ENCODE measurements at places on chromosomes 1 and 21.
A peak's percentile ranks its signal among the peaks of the same experiment; 100 is the strongest.

DNA sequence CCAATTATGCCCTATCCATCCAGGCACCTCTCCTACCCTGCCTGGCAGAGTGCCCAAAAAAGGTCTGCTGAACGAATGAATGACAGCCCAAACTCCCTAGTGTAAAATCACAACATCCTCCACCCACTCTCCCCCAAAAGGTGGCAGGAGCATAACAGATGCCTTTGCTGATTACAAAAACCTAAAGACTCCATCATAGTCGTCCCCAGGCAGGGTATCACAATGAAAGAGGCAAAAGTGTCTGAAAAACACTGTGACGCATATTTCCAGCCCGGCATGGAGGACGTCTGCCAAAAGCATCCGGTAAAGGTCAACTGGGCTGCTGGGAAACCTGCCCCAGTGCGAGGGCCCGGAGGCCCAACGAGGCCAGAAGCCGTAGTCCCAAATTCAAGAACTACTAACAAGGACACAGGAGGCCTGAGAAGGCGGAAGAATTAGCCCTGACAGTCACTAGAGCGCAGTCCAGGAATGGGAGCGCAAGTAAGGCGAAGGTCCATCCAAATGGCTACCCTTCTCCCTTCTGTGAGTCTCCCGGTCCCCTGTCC lies 576 bp downstream of the SMIM12 start:
- no peak for DNase-seq

DNA sequence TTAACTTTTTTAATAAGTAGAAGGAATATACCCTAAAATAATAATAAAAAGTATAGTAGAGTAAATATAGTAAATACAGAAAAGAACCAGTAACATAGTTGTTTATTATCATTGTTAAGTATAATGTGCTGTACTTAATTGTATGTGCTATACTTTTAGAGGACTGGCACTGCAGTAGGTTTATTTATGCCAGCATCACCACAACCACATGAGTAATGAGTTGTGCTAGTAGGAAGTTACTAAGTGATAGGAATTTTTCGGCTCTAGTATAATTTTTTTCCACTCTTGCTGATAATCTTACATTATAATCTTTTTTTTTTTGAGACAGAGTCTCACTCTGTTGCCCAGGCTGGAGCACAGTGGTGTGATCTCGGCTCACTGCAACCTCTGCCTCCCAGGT lies 71.6 kb downstream of the IVNS1ABP start:
- no peak for DNase-seq

GRCh38 chr21:38280454-38280853 lies 23.7 kb downstream of the KCNJ15 start:
- no peak for DNase-seq

- no peak for DNase-seq
These were observed 36.8 kb downstream of the MAP10 start for GRCh38 chr1:232841823-232842565.

DNA sequence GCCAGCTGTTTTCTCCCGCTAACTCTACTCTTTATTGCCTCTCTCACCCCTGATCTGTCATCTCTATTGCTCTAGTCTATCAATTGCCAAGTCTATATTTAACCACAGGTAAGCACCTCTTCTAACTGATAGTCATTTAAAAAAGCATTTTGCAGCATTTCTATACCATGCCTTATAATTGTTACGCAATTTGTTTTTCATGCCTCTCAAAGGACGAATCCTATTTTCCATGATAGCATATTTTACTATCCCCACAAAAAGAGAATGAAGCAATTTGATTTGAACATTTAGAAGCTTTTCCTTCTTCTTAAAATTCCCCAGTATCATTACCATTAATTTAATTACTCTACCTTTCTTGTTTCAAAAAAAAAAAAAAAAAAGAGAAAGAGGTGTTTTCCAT lies 432.8 kb upstream of the ZP4 start:
- DNase-seq = no peak

- no peak for DNase-seq
These were observed 463.9 kb upstream of the PROX1 start for GRCh38 chr1:213523781-213524398.

DNA sequence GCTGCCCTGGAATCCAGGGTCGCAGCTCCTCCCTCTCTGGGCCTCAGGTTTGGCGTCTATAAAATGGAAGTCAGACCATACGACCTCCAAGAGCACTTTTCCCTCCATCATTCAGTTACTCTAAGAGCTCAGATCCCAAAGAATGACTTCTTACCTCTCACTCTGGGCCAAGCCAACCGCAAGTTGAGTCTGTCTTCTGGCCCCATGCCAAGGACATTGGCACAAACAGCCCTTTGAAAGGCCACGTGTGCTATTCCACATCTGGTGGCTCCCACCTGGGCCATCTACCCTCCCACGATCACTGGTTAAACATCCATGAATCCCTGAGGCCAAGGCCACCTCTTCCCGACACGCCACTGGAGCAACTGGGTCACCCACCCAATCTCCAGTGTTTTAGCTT lies 12.4 kb downstream of the SLC2A7 start:
- DNase-seq = no peak

DNA sequence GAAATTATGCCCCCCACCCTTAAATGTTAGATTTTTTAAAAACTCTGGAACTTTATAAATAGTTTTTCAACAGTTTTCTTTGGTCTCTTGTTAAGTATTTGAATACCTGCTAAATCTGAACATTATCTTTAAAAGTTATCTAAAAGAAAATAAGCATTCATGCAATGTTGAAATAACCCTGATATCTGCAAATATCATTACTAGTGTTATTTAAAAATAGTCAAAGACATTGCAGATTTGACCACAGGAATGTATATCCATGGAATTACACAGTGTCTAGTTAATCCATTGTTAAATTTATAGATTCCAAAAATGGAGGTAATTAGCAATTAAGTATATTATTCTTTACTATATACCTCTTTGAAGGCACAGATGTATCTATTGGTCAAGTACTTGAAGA lies 42.0 kb downstream of the PRRX1 start:
- DNase-seq = no peak

DNA sequence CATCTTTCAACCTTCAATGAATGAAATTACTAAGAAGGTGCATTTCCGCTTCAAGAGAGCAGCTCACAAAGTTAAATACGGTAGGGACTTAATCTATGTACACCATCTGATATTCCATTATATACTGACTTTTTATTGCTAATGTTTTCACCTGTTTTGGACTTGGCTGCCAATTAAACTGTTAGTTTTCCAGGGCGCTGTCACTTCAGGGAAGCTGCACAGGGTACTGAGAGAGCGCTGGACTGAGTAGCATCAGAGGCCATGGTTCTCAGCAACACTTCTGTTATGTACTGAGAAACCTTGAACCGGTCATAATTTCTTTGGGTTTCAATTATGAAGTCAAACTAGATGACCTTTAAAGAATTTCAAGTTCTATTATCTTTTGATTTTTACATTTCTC lies 8.2 kb downstream of the SSX2IP start:
- DNase-seq = no peak

DNA sequence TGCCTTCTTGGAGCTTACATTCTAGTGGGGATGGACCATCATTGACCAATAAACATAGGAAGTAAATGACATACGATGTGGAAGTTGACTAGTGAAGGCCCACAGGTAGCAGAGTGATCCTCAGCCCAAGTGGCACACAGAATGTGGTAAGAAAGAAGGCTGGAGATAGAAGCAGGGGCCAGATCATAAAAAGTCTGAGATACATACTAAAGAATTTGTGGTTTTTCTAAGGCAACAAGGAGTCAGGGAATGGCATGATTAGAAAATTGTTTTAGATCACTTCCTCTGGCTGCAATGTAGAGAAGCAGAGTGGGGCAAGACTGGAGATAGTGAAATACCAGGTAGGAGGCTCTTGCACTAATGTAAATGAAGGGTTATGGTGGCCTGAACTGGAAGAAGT lies 154.0 kb downstream of the VPS13D start:
- DNase-seq = no peak

DNA sequence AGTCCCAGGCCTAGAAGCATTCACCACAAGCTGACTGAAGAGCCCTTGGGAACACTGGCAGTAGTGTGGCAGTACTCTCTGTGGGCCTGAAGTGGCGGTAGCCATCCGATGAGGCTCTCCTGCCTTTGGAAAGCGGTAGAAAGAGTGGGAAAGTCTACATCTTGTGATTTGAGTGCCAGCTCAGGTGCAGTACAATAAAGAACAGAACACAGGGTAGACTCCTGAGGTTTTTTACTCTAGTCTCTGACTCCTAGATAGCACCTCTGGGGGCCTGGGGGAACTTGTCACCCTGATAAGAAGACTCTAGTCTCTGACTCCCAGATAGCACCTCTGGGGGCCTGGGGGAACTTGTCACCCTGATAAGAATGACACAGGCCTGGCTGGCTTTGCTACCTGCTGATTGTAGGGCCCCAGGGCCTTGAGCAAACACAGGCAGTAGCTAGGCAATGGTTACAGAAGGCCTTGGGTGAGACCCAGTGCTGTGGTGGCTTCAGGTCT lies 18.0 kb upstream of the IL20 start:
- no peak for DNase-seq

GRCh38 chr1:76247261-76247852 lies 172.8 kb downstream of the ST6GALNAC3 start:
- no peak for DNase-seq

- DNase-seq = no peak
These were observed 124.1 kb downstream of the POU2F1 start for GRCh38 chr1:167344615-167345385.

- DNase-seq = no peak
These were observed 879 bp upstream of the WLS start for GRCh38 chr1:68233202-68233601.

DNA sequence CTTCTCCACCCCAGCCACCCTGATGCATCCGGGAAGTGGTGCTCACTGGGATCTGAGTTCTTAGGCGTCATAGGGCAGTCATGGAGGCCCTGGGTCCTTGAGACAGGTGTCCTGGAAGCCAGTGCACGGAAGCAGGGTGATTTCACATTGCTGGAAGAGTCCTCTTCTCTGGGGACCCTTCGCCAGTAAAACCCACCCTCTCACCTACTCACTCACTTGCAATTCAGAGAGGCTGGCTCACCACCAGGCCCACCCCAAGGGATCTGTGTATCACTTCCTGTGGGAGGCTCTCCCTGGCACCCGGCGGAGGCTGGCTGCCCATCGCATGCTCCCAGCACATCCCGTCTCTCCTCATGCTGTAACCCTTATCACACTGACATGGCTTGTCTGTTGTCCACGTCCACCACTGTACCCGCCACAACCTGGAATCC lies 40.2 kb upstream of the EPS8L3 start:
- no peak for DNase-seq

- DNase-seq = no peak
These were observed 15.4 kb upstream of the ADAR start for GRCh38 chr1:154623358-154623757.

GRCh38 chr1:186286615-186287315 lies 88.3 kb downstream of the TPR start:
- DNase-seq = no peak

DNA sequence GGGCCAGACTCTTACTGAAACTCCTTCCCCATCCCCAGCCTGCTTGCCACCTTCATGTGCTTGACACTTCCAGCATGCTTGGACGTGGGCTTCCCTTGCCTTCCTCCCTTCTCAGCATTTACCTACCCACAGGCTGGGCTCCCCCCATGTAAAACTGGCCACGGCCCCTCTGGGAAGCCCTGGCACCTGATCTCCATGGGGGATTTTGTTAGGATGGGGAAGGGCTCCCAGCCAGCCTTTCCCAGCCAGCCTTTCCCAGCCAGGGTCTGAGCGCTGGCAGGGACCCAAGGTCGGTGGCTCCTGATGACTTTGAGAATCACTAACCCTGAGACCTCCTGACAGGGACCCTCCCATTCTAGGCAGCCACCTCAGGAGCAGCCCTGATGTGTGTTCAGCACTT lies 6.7 kb downstream of the ALX3 start:
- DNase-seq = no peak

GRCh38 chr1:115300087-115300876 lies 37.8 kb downstream of the NGF start:
- no peak for DNase-seq

- no peak for DNase-seq
These were observed 749 bp upstream of the GLUL start for GRCh38 chr1:182392050-182393028.

- DNase-seq = peak; percentile 33
These were observed 246.2 kb downstream of the NPHP4 start for GRCh38 chr1:5745800-5746610.

DNA sequence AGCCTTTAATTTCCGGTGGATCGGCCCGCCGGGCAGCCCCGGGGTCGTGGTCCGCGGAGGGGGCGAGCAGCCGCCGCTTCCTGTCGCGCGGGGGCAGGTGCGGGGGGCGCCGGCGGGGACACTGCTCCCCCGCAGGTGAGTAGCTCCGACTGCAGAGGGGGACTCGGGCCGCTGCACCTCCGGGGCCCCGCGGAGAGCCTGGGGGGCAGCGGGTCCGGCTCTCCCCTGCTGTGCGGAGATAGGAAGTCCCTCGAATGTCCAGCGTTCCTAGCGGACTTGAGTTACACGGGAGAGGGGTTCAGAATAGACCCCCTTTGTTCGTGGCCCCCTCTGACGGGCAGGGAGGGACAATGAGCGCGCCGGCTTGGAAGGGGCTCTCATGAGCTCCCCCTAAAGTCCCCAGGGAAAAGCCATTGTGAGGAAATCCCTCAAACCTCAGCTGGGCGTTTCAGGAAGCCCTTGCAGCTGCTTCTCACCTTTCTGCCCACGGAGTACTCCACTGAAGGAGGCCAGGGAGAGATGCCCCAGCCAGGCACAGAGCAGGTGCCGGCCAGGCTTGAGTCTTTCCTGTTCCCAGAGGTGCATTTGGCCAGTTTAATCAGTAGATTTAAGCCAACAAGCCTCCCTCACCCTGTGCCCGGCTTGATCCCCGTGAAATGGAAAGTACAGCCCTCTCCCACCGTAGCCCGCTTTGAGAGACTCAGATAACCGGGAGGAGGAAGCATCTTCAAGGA lies 925 bp downstream of the PDE9A start:
- no peak for DNase-seq

DNA sequence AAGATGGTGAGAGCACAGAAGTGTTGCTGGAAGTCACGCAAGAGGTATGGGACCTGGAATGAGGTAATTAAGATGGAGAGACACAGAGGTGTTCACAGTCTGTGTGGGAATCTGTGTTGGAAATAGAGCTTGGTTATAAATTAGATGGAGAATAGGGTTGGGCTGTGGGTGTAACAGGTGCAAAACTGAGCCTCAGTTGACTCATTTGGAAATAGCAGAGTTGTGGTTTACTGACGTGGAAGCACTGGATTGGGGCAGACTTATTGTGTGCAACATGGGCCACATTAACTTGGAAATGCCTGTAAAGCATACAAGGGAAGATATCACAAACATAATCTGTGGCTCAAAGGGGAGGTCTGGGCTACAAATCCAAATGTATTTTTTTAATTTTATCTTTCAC lies 13.0 kb downstream of the CAMSAP2 start:
- DNase-seq = no peak

GRCh38 chr1:113916974-113917373 lies 11.8 kb downstream of the DCLRE1B start:
- no peak for DNase-seq
